Activated CD4-positive, alpha-beta T cell treated with anti-CD3 and anti-CD28 coated beads, Interleukin-2, Interleukin-4, amounts not matched to agents 100 ng/mL and 50 ng/mL, durations not matched to agents 16 hours and 8 hours (primary cell): ENCODE measurements at places on chromosomes 7 and 10.

- DNase-seq: no peak
Measured at GRCh38 chr10:86773498-86773897, 17.1 kb downstream of the BMPR1A start.

DNA sequence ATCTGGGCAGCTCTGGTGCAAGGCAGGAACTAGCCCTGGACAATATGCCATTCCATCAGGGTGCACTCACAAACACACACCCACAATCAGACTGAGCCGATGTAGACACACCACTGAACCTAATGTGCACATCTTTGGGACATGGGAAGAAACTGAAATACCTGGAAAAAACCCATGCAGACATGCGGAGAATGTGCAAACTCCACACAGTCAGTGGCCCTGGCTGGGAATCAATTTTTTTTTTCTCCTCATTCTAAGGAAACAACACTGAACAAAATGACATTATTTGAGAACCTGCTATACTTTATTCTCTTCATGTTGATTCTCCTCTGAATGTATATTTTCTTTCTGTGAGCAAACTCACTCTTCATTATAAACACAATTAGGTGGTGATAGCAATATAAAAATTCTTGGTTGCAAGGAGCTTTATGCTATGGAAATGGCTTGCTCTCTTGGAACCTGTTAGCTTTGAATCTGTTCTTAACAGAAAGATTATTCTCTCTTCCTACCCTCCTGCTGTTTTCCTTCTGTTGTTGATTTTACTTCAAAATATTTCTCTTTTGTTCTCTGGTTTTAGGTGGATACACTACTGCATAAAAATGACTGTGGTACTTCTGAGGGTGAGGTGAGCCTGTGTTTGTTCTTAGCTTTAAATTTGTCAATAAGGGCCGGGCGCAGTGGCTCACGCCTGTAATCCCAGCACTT, 33.0 kb upstream of the MICU1 start:
- no peak for DNase-seq

GRCh38 chr10:97843281-97843671, 6.4 kb upstream of the GOLGA7B start:
- no peak for DNase-seq

GRCh38 chr7:24573554-24574338, 494 bp downstream of the PALS2 start:
- peak; percentile 24 for DNase-seq

DNA sequence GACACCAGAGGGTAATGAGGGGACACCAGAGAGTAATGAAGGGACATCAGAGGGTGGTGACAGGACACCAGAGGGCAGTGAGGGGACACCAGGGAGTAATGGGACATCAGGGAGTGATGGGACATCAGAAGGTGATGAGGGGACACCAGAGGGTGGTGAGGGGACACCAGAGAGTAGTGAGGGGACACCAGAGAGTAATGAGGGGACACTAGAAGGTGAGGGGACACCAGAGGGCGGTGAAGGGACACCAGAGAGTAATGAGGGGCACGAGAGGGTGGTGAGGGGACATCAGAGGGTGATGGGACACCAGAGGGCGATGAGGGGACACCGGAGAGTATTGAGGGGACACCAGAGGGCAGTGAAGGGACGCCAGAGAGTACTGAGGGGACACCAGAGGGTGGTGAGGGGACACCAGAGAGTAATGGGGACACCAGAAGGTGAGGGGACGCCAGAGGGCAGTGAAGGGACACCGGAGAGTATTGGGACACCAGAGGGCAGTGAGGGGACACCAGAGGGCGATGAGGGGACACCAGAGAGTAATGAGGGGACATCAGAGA, 10.6 kb downstream of the NACAD start:
- DNase-seq: no peak

DNA sequence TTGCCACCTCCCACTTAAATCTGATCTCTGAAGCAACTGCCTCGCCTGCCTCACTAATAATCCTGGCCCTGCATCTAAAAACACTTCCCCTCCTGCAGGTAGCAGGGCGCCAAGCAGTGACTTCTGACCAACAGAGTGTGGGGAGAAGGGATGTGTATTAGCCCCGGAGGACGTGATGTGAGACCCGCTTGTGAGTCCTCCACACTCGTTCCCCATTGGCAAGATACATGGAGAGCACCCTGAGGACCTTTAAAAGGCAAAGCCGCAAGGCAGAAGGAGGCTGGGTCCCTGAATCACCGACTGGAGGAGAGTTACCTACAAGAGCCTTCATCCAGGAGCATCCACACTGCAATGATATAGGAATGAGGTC, 6.1 kb upstream of the PILRA start:
- no peak for DNase-seq

GRCh38 chr7:92754919-92755581, 81.3 kb downstream of the CDK6 start:
- no peak for DNase-seq

- DNase-seq: no peak
Measured at GRCh38 chr7:73304071-73304470, 4.6 kb downstream of the NSUN5 start.
